Hematopoietic multipotent progenitor cell treated with erythropoietin and hydrocortisone succinate and interleukin-3 and kit ligand, for 8 days (in vitro differentiated cells): ENCODE measurements at places on chromosomes 16 and 17.

- DNase-seq = no peak
Observed at GRCh38 chr17:74579900-74580299, 12.2 kb downstream of the CD300LD start.

DNA sequence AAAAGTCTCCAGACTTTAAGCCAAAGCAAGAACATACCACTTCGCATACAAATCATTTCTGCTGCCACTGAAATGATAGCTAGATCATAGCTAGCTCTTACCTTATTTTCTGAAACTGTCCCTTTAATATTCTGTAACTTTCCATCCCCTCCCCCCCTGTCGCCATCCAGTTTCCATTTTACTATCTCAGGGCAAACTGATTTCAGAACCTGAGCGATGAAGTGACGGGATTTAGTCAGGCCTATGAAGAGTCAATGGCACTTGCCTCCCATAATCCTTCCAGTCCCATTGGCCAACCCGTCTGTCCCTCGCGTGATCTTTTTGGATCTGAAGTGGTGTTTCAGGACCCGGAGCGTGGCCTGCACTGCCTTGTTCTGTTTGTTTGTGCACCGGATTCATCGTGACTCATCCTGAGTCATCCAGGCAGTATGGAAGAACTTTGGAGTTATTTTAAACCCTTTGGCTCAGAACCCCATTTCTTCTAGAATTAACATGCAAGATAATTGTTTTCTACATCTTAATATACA is 199.8 kb upstream of the CHMP6 start:
- DNase-seq = no peak

GRCh38 chr16:12329246-12329995 is 352.9 kb downstream of the SNX29 start:
- no peak for DNase-seq

- DNase-seq = no peak
Observed at GRCh38 chr17:34135841-34136240, 119.2 kb upstream of the CCL2 start.

DNA sequence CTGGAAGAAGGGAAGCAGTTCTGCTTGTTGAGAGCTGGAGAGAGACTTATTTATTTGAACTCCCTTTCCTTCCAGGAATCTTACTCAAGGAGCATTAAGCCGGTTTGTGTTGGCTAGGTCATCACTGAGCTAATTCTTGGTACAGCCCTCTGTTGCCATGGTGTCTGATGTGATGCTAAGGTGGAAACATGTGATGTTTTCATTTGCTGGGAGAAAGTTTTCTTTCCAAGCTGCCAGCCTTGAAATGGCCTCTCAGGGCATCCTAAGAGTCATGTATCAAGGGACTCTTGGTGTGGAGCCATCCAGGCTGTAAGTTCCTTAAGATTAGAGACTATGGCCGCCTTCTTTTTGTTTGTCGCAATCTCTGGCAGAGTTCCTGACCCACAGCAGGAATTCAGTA is 4.2 kb downstream of the PSKH1 start:
- no peak for DNase-seq

DNA sequence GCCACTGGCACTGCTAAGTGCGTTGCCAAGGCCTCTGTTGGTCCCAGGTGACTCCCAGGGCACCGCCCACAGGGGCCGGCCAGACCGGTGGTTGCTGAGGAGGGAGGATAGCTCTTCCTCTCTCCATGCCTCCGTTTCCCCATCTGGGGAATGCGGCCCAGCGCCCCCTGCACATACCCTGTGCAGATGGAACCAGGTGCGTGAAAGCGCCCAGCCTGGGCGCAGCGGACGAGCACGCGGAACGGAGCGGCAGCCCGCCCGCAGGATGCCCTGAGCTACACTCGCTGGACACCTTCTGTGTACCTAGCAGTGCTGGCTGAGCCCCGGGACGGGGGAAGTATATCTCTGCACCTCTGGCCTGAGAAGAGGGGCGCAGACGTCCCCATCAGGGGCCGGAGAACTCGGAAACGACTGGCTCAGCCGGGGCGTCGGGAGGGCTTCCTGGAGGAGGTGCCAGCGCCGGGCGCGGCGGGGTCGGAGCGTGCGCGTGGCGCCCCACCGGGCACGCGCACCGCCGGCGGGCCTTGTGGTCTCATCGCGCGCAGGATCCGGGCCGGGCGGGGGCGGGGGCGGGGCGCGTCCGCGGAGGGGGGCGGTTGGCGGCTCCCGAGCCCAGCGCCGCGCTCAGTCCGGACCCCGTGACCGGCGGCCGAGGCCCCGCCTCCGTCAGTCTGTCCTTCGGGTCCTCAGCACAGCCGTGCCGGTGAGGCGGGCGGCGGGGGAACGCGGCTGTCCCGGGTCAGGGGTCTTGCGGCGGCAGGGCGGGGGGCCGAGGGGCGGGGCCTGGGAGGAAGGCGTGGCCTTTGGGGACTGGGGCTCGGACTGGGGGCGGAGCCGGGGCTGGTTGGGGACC is at the start of the genes CCDC78 and HAGHL:
Gene CCDC78, minus strand, starts transcription at position 6 of the 853 bp plus-strand sequence. CDS start 76 bp downstream, outside the sequence.
Gene HAGHL, plus strand, starts transcription at position 669 of the 853 bp plus-strand sequence. CDS start 404 bp downstream, outside the sequence.
- peak; percentile 68 for DNase-seq

DNA sequence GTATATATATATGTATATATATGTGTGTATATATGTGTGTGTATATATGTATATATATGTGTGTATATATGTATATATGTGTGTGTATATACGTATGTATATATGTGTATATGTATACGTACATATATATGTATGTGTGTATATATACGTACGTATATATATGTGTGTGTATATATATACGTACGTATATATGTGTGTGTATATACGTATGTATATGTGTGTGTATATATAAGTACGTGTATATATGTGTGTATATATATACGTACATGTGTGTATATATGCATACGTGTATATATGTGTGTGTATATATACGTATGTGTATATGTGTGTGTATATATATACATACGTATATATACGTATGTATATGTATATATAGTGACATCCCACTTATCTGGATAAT is 154.4 kb downstream of the CDRT15L2 start:
- DNase-seq = no peak

DNA sequence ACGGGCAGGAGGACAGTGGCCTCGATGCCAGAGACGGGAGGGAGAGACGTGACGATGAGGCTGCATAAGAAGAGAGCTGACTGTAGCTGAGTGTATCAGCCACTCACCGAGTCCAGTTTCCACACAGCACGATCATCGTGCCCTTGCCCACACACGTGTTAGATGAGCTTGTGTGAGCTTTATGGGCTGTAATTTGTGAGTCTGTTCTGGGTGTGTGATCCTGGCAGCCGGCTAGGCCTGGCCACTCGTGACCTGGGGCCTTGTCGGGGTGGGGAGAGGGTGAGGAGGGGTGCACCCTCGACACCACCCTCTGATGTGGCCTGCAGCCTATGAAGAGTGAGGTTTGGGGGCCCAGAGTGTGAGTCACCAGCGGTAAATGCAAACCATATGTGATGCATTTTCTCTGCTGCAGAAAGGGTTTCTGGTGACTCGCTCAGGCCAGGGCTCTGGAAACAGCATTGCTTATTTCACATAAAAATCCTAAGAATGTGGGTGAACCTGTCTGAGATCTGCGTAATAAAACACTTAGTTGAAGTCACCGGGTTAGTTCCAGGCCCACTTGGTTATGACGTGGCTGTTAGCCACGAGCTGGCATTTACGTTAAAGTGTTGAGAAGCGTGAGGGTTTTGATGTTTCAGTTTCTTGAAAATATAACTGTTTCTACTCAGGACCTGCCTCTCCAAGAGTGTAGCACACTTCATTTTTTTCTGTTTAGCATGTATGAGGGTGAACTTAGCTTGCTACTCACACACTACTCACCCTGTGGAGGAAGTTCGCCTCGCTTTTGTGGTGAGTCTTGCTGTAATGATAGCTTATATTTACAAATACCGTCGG is 4.2 kb downstream of the METRNL start:
- DNase-seq = no peak

DNA sequence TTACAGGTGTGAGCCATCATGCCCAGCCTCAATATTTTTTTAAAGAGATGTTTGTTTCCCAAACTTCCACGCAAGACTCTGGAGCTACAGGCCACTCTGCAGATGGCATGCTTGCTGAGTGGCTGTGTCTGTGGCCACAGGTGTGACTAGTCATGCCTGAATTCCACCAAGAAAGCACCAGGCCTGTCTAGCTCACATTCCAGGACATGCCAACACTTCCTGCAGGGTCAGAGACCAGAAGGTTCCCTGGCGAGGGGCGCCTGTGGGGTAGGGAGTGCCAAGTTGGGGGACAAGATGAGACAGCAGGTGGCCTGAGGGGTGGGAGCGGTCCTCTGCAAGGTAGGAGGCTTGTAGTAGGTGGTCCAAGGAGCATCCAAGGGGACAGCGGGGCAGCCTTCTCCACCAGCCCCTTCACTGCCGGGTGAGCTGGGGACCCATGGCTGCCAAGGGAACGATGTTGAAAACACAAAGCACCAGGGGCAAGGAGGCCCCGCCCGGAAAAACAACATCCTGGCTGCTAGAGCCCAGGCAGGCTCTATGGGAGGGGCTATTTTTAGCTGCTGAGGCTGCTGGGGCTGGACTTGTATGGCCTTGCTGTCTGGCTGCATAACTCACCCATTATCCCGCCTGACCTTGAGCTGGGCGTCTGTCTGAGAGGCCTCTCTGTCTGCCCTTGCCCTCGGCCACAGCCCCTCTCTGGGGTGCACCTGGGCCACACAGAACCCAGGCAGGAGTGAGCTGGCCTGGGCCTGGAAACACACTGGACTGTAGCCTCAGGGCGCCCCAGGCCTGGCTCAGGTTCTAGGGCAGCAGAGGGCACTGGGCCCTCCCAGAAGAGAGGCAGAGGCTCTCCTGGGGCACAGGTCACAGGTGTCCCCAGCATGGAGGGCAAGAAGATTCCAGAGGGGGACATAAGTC is 5.7 kb downstream of the TRIM47 start:
- DNase-seq = peak; percentile 66

- DNase-seq = no peak
Observed at GRCh38 chr17:19371259-19372010, 6.9 kb upstream of the MAPK7 start.

- peak; percentile 42 for DNase-seq
Observed at GRCh38 chr16:56191156-56191815, at the start of gene GNAO1. Gene GNAO1 (plus strand): TSS chr16:56191489. CDS start chr16:56192236, 747 bp downstream.

DNA sequence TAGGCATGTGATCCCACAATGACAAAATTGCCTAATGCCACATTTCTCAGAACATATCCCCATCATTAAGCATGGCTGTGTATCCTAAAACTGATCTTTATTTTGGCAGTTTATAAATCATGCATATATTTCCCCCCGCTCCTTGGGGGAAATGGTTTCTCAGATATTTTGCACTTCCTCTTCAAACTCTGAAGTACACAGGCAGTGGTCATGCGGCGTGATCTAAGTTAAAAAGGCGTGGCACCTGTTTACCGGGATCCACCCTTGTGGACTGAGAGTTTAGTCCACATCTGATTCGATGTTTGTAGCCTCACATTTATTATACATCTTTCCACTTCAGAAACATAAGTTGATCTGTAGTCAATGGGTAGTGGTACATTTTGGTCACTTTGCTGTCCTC is 51.4 kb downstream of the USP10 start:
- DNase-seq = peak; percentile 37

DNA sequence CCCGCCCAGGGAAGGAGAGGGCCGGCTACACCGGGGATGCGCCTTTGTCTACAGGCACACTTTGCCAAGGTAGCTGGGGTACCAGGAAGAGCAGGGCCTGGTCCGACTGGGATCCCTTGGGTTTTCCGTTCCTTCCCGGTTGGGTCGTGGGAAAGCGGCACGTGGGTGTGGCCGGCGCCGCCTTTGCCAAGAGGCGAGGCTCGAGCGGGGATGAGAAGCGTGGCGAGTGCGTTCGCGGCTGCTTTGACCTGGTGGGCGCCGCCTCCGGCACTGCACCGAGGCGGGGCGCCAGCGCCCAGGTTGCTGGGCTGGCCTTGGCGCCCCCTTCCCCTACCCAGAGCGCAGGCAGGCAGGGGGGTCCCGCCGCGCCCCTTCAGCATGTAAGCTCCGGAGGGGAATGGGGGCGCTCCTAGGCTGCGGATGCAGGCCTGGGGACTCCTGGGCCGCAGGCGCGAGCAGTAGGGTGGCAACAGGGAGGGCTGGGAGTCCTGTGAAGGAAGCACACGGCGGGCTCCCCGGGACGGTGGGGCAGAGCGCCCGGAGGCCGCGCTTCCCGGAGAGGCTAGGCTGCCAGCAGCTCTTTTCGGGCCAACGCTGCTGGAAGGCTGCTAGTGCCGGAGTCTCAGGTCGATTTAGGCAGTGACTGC is 2.0 kb downstream of the HAS3 start:
- no peak for DNase-seq

GRCh38 chr17:19331543-19332245 is 30.8 kb downstream of the B9D1 start:
- peak; percentile 75 for DNase-seq

DNA sequence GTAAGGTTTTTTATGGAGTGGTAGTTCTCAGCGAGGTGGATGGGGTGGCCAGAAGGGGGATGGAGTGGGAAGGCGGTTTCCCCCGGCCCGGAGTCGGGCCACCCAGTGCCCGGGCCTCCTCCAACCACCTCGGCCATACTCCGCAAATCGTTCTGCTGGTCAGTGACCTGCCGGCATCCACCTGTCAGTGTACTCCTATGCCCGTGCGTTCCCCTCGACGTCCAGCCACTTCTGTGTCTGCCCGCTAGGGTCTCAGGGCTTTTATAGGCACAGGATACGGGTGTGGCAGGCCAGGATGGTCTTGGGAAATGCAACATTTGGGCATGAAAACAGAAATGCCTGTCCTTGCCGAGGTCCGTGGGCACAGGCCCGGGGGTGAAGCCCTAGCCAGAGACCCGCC is 19.3 kb upstream of the ASGR2 start:
- no peak for DNase-seq

DNA sequence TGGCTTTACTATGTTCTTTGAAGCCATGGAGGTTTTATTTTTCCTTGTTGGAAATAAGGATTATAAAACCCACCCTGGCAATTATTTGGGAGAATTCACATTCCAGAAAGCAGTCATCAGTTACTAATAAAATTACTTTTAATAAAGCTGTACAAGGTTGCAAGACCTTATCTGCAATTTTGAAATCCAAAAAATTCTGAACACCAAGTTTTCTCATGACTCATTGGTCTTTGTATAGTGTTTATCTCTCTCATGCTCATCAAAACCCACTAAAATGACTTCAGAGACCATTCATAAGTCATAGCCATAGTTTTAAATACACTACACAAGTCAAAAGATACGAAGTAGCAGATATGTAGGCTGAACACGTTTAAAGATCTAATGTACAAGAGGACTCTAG is 6.0 kb upstream of the KRT38 start:
- no peak for DNase-seq

- no peak for DNase-seq
Observed at GRCh38 chr16:67907397-67908180, 14.5 kb downstream of the PSKH1 start.

- peak; percentile 8 for DNase-seq
Observed at GRCh38 chr17:29078183-29079045, 35.5 kb downstream of the PIPOX start.
